ENCODE measurements at places on chromosomes 4 and X.

GRCh38 chr4:153116291-153116680 lies 88.0 kb upstream of the TRIM2 start:
- H3K27ac ChIP-seq, result no peak overlapping the region
- peaks cover 2% of the 10 kb centered on the region for H3K27me3 ChIP-seq
- no peak for DNase-seq
- no peak overlapping the region for H3K4me3 ChIP-seq
- no peaks in the 10 kb centered on the region for H3K36me3 ChIP-seq
- H3K4me1 ChIP-seq, result no peaks in the 10 kb centered on the region

DNA sequence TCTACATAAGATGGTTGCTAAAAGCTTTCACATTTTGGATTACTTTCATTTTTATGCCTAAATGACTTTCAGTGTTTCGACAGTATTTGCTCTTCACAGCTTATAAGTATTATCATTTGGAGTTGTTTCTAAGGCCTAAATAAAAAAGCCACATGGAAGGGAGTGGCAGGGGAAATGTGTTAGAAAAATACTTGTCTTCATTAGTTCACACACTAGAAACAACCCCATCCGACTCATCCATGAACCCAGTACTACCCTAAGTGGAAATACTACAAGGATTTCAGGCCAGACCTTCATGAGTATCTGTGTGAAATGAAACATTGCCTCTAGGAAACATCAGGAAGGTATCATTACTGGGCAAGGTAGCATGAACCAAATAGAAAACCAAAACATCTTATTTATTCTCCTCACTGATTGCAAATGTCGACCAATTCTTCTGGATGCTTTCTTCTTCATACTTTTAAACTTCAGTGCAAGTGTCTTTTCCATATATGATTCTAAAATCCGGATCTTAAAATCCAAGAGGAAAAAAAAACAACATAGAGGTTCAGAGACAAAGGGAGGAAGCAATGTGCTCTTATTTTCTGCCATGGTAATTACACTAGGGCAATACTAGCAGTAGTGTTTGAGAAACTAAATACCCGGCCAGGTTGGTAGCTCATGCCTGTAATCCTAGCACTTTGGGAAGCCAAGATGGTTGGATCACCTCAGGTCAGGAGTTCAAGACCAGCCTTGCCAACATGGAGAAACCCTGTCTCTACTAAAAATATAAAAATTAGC lies 349.4 kb downstream of the ARHGAP24 start:
- H3K27me3 ChIP-seq, result no peaks in the 10 kb centered on the region
- H3K4me3 ChIP-seq, result no peak overlapping the region
- DNase-seq, result no peak
- no peaks in the 10 kb centered on the region for H3K36me3 ChIP-seq
- peak overlapping the region; percentile 90 for H3K27ac ChIP-seq
- H3K4me1 ChIP-seq, result peaks cover 47% of the 10 kb centered on the region

DNA sequence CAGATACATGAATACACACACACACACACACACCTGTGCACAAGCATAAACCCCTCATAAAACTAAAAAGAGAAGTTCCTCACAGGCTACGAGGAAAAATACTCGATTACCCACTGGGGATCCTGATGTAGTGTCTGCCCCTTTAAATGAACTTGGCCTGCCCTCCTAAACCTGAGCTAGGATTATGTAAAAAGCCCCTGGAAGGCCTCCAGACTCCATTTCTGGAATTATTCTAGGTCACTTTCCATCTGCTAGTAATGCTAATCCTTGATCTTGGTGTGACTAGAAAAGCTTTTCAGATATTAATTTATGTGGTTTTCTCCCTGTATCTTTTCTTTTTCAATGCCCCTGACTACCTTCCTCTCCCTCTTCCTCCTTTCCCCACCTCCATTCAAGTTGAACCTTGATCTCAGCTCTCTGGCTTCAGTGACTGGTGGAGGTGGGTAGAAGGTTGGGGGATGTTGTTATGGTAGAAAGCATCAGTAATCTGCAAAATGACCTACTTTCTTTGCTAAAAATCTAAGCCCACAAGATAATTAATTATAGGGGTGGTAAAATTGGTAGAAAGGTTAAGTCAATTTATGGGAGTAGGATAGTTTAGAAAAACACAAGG lies 25.5 kb upstream of the ZNF330 start:
- H3K27me3 ChIP-seq, result peaks cover 1% of the 10 kb centered on the region
- DNase-seq, result no peak
- no peak overlapping the region for H3K4me3 ChIP-seq
- no peaks in the 10 kb centered on the region for H3K4me1 ChIP-seq
- H3K27ac ChIP-seq, result no peak overlapping the region

DNA sequence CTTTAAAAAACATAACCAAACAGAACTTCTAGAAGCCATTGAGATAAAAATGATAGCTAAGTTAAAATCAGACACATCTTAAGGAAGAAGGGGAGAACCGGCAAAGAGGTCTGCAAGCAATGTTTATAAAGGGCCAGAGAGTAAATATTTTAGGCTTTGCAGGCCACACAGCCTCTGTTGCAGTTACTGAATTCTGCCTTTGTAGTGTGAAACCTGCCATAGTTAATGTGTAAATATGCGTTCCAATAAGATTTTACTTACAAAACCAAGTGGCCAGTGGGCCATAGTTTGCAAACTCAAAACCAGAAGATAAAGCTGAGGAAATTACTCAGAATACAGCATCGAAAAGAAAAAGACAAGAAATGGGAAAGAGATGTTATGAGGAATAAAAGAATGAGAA lies 33.6 kb downstream of the CHM start:
- H3K27ac ChIP-seq, result no peak overlapping the region
- peaks cover 3% of the 10 kb centered on the region for H3K4me1 ChIP-seq
- peaks cover 4% of the 10 kb centered on the region for H3K36me3 ChIP-seq
- no peak for DNase-seq

- H3K27ac ChIP-seq, result no peak overlapping the region
- peak; percentile 6 for DNase-seq
- H3K27me3 ChIP-seq, result no peaks in the 10 kb centered on the region
- peak overlapping the region; percentile 65 for H3K4me3 ChIP-seq
- peaks cover 4% of the 10 kb centered on the region for H3K4me1 ChIP-seq
- peaks cover 19% of the 10 kb centered on the region for H3K36me3 ChIP-seq
Measured at GRCh38 chrX:135295238-135295943, 13.9 kb upstream of the ETDC start.

DNA sequence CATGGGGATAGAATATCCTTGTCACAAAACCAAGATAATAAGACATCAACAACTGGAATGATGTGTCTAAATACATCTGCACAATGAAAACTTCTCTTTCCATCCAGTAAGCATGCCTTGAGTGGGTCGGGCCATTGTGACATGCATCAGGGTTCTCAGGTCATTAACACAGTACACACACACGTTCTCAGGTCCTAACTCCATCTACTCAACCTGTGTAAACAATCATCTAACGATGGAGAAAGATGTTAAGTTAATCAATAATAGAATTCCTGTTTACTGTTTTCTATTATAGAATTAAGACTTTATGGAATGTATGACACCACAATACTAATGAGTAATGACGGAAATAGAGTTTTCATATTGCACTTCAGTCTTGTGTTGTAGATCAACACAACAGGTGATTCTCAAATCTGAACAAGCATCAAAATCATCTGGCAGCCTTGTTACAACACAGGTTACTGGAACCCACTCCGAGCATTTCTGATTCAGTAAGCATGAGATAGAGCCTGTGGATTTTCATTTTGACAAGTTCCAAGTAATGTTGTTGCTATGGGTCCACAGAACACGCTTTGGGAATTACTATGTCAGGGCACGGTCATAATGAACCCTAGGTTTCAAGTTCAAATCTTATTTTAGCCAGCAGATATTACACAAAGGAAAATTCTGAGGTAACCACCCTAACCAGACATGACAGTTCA lies 315.8 kb upstream of the TEX13C start:
- no peaks in the 10 kb centered on the region for H3K4me1 ChIP-seq
- H3K27me3 ChIP-seq, result no peaks in the 10 kb centered on the region
- H3K27ac ChIP-seq, result no peak overlapping the region
- DNase-seq, result no peak
- no peaks in the 10 kb centered on the region for H3K36me3 ChIP-seq
